M059J (cell line): ENCODE measurements at places on chromosomes 3 and 15. TPM values are rescaled to one million over a fixed set of nuclear protein-coding genes. Genes with fewer than 3 reads are reported as not detected.

- no peak for DNase-seq
Observed at GRCh38 chr3:13550791-13551360, 2.0 kb downstream of the FBLN2 start.

- DNase-seq: peak; percentile 60
Observed at GRCh38 chr3:184361532-184361931, at the start of the genes CLCN2 and POLR2H. TSS of gene CLCN2 (minus strand) at chr3:184361605. CDS start at chr3:184361479, 126 bp downstream. TSS of gene POLR2H (plus strand) at chr3:184361710. CDS start at chr3:184363493, 1,783 bp downstream.

DNA sequence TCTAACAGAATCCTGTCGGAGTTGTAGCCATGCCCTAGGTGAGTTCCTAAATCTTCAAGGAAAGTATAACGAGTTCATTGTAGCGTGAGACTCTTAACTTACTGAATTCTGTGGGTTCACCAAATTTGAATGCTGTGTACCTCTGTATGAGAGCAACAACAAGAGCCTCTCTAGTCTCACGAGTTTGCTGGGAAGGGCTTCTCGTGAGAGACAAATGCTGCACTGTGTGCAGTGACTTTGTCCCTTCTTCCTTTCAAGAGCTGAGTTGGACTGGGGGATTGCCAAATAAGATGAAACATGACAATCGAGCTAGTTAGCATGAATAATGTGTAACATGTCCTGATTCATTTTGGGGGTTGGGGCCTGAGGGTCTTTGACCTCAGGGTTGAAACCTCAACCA, 32.2 kb downstream of the KAT2B start:
- no peak for DNase-seq

- DNase-seq: no peak
Observed at GRCh38 chr3:34256021-34256420, 457.6 kb downstream of the PDCD6IP start.

DNA sequence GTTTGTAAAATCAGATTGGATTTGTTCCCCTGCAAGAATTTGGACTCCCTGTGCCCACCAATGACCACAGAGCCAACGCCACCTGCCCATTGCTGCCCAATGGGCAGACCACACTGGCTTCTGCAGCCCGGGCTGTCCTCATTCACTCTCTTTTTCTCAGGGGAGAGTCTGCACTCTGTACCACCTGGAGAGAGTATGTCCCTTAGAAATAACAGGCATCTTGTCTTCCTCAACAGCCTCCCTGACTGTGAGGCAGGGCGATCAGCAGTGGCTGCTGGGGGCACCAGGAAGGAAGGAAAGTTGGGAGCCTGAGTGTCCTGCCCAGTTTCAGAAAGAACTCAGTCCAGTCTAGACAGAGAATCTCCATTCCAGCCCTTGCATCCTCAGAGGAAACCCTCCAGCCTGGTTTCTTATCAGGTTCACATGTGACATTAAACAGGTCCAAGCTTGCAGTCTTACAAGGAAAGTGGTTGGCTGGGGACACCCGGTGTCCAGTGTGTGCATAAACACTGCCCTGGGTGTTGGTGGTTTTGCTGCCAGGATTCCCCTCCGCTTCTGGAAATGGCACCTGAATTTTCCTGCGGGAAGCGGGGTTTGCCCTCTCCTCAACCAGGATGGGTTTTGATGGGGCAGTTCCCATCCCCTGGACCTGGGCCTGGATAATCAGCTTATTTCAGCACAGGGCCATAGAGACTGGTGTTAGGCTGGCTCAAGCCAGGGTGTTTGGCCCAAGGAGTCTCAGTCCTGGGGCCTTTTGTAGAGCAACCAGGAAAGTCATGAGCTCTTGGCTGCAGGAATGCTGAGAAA, 37.2 kb downstream of the SSUH2 start:
- peak; percentile 63 for DNase-seq

- no peak for DNase-seq
Observed at GRCh38 chr3:153431076-153431475, 269.1 kb downstream of the RAP2B start.

GRCh38 chr15:23572844-23573243, 7.4 kb downstream of the MKRN3 start:
- DNase-seq: no peak

DNA sequence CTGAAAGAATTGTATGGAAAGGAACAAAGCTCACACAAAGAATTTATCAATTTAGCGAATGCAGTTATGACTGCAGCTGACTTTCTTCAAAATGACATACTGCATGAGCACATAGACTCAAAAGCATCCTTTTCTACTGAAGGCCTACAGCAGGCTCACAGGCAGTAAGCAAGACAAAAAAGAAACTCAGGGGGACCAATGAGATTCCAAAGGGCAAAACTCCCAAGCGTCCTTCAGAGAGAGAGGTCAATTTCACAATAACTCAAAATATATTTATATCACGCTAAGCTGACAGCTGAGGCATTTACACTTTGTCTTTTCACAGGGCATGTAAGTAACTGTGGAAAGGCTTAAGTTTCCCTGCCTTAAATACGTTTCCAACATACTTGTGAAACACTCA, 427.9 kb upstream of the RASGRP1 start:
- no peak for DNase-seq

- DNase-seq: no peak
Observed at GRCh38 chr3:138394686-138395085, 39.7 kb upstream of the ESYT3 start.

DNA sequence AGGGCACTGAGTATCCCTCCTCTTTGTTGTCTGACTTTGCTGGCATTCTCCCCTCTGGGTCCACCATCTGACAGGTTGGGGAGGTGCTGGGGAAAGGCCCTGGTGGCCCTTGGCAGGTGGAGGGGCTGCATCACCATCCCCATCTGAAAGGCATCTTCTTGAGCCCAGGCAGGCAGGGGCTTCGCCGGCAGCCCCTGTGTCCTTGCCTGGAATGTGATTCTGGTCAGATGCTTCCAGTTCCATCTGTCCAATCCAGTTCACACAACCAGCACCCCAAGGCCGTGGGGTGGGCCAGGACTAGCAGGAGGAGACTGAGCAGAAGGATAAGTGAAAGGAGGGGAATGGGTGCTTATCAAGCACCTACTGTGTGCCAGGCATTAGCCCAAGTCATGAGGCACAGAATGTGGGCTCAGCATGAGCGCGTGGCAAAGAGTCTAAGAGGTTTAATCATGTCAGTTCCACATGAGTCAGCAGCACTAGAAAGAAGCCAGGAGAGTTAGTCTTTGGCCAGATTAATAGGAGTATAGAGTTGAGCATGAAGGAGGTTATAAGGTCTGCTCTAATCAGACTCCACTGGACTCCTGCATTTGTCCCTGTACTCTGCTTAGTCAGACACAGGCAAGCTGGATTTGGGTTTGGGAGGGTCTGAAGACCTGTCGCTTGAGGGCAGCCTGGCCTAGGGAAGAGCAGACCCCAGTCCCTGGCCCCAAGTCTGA, 10.5 kb upstream of the TXNRD3 start:
- no peak for DNase-seq

DNA sequence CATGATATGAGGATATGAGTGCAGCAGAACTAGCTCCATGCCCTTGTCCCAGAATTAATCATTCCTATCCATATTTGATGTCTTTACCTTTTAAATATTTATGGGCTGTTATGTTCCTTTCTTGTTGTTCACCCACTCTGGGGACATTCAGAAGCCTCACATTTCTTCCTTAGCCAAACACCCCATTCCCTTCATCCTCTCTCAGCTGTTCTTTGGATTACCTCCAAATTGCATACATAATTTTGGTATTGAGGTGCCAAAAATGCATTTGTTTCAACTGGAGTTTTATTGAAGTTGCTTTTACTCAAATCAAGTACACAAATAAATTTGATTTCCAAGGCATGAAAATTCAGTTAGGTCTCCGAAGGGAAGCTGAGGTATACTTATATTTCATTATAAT, 51.4 kb downstream of the CHL1 start:
- DNase-seq: no peak

GRCh38 chr3:183583331-183584245, 28.1 kb upstream of the KLHL6 start:
- DNase-seq: no peak

DNA sequence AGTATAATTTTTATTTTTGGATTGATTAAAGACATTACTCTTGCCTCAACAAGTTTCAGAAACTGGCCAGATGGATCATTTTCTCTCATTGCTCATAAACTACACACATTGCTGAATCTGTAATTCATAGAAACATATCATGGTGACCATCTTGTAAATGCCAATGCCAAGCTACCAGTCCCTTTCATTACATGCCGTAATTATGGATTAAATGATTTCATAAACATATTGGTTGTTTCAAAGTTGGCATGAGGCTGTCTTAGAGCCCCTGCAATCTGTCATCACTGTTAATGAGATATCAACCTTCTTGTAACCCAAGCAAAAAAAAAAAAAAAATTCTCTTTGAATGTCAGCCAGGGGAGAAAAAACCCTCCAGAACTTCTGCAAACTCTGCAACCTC, 112.2 kb downstream of the DCLK3 start:
- no peak for DNase-seq

- no peak for DNase-seq
Observed at GRCh38 chr3:155835341-155836071, 18.7 kb downstream of the SLC33A1 start.

DNA sequence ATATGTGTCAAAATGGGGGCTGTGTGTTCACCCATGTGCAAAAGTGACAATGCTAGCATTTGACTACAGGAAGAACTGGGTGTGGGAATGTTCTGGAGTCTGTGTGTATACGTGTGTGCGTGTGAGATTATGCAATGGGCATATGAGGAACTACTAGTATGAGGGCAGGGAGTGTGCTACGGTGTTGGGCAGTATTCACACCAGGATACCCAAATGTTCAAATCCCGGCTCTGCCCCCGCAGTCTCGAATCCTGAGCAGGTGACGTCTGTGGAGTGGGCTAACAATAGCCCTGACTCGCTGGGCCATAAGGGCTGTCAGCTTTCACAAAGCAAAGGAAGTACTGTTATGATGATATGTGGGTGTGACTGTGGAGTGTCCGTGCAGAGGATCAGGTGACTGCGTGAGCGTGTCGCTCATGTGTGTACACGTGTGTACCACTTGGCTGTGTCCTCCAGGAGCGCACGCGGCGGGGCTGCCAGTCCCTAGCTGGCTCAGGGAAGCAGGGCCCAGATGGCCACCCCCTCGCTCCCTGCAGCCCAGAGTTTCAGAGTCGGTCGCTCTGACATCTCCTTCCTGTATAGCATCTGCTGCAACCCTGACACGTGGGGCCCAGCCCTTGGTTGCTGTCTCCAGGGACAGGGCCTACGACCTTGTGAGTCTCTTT, 27.2 kb downstream of the IQSEC1 start:
- DNase-seq: no peak

DNA sequence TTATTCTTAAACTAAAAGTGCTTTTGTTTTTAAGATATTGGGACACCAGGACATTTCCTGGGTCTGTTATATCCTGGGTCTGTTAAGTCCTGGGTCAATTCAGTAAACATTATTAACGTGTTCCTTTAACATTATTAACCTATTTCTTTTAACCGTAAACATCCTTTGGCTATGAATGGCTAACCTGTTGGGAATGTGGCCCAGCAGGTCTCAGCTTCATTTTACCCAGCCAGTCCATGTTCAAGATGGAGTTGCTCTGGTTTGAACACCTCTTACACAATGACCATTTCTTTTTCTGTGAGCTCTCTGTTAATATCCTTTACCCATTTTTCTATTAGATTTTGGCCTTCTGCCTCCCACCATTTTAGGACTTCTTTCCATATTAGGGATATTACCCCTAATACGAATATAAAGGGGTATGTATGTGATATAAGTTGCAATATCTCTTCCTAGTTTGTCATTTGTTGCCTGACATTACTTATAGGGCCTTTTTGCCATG, 88.9 kb upstream of the NEDD4 start:
- DNase-seq: no peak

DNA sequence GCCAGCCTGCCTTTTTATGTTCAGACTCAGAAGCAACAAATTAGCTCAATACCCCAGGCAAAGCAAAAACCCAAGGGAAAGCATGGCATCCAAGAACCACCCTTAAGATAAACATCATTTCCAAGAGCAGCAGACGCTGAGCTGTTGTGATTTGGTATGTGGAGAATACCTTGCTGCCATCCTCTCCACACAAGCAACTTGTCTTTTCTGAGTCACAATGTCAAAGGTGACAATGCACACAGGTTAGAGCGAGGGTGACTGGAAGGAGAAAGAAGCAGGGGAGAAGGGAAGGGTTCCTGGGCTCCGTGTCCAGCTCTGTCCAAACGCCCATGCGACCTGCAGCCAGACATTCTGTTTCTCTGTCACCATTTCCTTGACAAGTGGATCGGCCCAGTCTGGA, 6.0 kb downstream of the PCSK6 start:
- no peak for DNase-seq

GRCh38 chr3:19348941-19349564, 200.7 kb downstream of the KCNH8 start:
- peak; percentile 0 for DNase-seq

DNA sequence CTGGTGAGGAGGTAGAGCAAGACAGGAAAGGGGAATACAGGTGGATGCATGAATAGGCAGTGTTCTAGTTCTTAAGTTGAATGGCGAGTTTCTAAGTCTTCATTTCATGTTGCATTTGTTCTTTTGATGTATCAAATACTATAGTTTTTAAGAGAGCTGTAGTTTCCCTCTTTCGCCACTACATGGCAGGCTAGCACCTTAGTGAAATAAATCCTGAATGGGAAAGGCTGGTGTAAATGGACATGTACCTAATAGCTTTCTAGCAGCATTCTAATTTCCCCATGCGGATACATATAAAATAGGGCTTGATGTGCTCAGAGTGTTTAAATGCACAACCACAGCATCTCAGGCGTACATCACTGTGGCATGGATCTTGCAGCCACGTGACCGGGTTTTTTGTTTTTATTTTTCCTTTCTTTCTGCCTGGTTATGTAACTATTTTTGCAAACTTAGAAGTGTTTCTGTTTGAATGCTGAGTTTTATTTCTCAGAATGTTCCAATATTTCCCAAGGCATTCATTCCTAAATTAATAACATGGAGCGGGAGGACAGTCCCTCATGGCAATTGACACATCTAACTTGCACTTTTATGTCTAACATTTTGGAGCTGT, 23.5 kb upstream of the CLN6 start:
- peak; percentile 78 for DNase-seq

- peak; percentile 24 for DNase-seq
Observed at GRCh38 chr3:182959474-182960350, 20.6 kb downstream of the DCUN1D1 start.

- DNase-seq: peak; percentile 87
Observed at GRCh38 chr3:141875374-141875892, 1.0 kb upstream of the ATP1B3 start.

IGF2BP2 gene
- total RNA-seq: 59.1 and 72.0 TPM in 2 replicates

ANKDD1A gene
- 2.1 and 2.3 TPM in 2 replicates for total RNA-seq

C2CD4B gene
- total RNA-seq: not detected in 2 replicates

GPR156 gene
- 0.66 and 2.2 TPM in 2 replicates for total RNA-seq

MEX3B gene
- total RNA-seq: 1.6 and 4.1 TPM in 2 replicates

PSMD2 gene
- total RNA-seq: 902 and 1,026 TPM in 2 replicates

TMEM108 gene
- 0.69 and 1.7 TPM in 2 replicates for total RNA-seq

GPR171 gene
- total RNA-seq: not detected in 2 replicates
